ENCODE measurements at places on chromosomes 5 and 9. TPM values are rescaled to one million over a fixed set of nuclear protein-coding genes. Genes with fewer than 3 reads are reported as not detected.

Gene MLANA
- not detected for total RNA-seq

Gene HTR1A
- not detected for total RNA-seq

Gene PPP2R2B
- total RNA-seq = 0.15 TPM

Gene CCL27
- total RNA-seq = not detected

Gene SPATA31C1
- not detected for total RNA-seq

Gene FOXD4
- 0.37 TPM for total RNA-seq

Gene FOXD4L5
- total RNA-seq = not detected

Gene HIGD2A
- 264 TPM for total RNA-seq

Gene TXNDC8
- not detected for total RNA-seq

Gene SLC46A2
- not detected for total RNA-seq

Gene PFN3
- not detected for total RNA-seq

Gene ENTREP1
- total RNA-seq = 0.48 TPM

Gene TAF11L10
- total RNA-seq = not detected

Gene DBH
- not detected for total RNA-seq

Gene CDO1
- 0.09 TPM for total RNA-seq

Gene CTSL
- total RNA-seq = 1,037 TPM

Gene WDR38
- not detected for total RNA-seq

Gene MUSK
- not detected for total RNA-seq

Data from A549 treated with CpdA at 1 μM for 4 hours (cell line).